Lung (tissue), 17 donors: ENCODE measurements at places on chromosomes 6 and 20. TPM values are rescaled to one million over a fixed set of nuclear protein-coding genes. Genes with fewer than 3 reads are reported as not detected.
A peak's percentile ranks its signal among the peaks of the same experiment; 100 is the strongest.

DNA sequence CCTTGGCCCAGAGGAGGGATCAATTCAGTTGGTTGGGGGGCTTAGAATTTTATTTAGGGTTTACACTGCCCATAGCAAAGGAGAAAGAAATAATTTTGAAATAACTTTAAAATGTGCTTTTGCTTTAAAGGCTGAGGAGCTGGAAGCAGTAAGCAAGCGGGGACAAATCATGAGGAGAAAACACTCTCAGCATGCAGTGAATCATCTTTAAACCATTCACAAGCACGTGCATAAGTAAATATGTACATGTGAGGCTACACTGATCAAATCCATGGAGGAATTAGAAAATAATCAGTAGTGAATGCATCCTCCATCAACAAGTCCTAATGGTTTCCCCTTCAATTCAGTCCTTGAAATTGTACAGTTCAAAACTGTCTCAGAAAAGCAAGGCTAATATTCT is 181.0 kb downstream of the MTFR2 start:
- no peak for DNase-seq

DNA sequence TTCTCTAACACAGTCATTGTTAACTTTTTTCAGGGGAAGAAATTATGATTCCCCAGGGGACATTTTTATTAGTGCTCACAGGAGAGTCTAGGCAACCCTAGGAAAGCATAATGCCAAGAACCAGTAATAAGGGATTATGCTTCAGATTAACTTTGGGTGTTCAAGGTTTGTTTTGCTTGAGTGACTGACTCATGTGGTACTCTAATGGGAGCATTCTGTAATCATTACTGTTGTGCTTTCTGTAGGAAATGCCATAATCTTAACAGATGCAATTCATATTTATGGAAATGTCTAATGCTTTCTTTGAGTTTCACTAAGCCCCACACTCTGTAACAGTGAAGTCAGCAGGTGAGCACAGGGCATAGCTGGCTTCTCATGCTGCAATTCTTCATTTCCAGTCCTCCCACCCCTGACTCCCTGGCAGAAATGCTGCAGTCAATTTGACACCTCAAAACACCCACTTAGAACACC is 263.4 kb upstream of the MAN1A1 start:
- no peak for DNase-seq

The EYA4 gene
- 7.4 TPM for total RNA-seq

The GNRH2 gene
- total RNA-seq = 0.46 TPM

DNA sequence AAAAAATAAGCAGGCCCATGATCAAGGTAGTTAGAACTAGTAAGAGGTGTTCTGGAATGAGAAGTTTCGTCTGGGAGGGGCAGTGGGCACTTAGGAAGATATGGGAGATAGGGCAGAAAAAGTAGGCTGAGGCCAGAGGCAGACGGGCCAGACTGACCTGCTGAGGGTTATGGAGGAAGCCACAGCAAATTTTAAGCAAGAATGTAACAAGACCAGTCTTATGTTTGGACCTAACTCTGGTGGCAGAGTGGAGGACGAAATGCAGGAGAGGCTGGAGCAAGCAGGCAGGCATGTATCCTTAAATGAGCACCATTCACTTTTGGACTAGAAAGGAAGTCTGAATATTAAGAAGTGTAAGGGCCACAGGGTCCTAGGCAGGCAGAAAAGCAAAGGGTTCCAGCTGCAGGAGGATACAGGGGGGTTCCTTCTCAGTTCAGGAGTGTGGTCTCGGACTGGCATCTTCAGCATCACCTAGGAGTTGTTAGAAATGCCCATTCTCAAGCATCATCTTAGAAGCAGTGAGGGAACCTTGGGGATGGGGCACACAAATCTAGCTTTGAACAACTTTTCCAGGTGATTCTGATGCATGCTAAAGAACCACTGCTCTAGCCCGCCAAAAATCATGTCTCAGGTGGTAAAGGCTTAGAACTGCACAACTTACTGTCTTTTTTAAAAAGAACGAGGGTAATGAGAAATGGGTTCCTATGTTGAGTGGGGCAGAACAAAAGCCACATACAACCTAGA is 1.7 kb upstream of the DSTN start:
- DNase-seq = no peak

The WFDC5 gene
- not detected for total RNA-seq

DNA sequence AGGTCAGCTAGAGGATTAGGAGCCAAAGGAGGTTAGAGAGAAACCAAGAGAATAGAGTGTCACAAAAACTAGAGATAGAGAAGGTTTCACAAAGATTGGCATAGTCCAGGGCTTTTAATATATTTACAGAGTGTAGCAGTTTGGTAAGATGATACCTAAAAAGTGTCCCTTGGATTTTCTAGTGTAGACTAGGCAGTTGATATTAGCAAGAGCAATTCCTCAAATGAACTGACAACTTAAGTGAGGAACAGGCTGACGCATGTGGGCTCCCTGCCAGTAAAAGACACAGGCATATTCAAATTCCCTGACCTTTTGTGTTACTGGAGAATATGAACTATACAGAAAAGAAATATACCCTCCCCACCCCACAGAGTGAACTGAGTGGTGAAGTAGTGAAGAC is 40.1 kb downstream of the VTA1 start:
- DNase-seq = peak; percentile 68

The LST1 gene
- 78.8 TPM for total RNA-seq

DNA sequence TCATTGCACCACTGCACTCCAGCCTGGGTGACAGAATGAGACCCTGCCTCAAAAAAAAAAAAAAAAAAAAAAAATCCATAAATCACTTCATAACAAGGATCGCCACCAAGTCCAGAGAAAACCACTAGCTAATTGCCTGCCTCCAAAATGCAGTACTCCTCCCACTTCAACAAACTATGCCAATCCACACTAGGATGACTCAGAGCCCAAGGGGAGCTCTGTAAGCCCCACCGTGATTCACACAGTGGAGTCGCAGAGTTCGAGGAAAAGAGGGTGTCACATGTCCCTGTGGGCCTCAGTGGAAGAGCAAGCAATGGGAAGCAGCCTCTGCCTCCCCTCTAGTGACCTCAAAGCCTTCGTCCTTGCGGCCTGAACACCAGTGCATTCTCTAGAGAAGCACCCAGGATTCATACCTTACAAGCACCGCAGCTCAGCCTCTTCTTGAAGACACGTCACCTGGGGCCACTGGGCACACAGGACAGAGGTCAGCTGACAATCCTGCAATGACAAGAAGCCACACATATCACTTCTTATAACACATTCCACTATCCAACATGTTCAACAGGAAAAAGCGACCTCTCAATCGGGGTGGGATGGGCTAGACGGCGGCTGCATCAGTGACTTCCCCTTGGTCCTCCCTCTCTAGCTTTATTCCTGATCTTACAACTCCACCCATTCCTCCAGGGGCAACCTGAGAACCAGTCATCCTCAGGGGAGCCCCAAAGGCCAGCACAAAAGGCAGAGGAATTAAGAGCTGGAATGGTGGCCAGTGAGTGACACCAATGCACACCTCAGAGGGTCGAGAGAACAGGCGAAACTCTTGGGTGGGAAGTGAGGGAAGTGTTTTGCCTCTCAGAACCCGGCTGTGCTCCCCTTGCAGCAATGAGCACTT is 8.9 kb downstream of the SNHG17 start:
- no peak for DNase-seq

The IP6K3 gene
- total RNA-seq = 1.6 TPM

DNA sequence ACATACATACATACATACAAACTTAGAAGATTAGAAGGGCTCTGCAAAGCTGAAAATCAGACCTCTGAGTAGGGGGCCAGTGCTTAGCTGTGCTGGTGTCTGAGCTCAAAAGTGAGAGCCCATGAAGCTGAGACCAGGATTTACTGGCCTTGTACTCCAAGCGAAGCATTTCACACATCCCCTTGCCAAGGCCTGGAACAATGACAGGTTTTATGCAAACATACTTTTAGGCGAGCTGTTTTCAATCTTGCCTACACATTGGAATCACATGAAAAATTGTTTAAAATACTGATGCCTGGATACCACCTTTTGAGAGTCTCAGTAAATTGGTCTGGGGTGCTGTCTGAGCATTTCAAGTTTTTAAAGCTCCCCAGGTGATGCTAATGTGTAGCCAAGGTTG is 80.9 kb upstream of the SRSF6 start:
- no peak for DNase-seq

DNA sequence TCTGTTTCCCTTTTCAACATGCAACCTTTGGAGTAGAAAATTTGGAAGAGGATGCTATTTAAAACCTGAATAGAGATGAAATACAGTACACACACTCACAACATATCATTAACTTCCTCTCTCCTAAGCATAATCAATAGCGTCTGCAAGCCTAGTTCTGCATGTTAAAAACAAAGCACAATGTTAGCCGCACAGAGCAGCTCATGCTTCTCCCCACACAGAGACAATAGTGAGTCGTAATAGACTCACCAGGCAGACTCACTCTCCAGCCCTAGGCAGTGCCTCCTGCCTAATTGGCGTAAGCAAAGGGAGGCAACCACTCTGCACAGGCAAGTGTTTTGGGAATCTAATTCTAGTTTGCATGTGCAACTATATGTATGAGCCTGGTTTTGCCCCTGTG is 45.8 kb upstream of the ARID1B start:
- DNase-seq = no peak

- DNase-seq = no peak
These were observed 105.1 kb downstream of the TRMT11 start for GRCh38 chr6:126091466-126091865.
